Activated T-cell treated with anti-CD3 and anti-CD28 coated beads, Interleukin-2, amount 50 U/mL, for 1 hour (primary cell): ENCODE measurements at places on chromosomes 11 and 22.
A peak's percentile ranks its signal among the peaks of the same experiment; 100 is the strongest.

DNA sequence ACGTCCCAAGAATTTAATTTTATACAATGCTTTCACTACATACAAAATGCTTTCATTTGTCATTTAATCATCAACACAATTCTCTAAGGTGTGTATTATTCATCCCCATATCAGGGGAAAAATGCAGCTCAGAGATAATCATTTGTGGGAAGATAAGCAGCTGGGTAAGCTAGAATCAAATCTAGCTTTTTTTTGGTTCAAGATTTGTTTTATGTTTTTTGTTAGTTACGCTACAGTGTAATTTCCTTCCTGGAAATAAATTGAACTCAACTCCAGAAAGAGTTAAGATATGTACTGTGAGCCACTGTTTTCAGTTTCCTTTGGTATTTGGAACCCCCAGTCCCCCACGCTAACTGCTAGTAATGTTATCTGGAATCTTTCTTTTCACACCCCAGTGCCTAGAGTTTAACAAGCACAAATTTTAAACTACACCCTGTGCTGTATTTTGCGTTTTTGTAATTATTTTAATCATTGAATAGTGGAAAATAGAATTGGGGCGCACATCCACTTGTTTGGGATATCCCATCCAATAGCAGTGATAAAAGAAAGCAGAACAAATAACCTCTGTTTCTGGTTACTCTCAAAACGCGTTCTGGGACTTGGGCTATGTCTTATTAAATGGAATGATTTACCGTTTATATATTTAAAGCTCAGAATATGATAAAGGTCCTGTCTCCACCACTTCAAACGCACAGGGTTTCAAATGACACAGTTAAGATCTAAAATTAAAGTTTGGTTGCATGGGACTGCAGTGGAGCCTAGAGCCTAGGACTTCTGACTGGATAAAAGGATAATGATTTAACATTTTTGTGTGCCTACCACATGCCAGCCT, 2.1 kb upstream of the HSPA8 start:
- no peak for DNase-seq

GRCh38 chr22:22507743-22508273, 734 bp downstream of the ZNF280B start:
- no peak for DNase-seq

GRCh38 chr11:121741761-121742361, 289.1 kb upstream of the SORL1-AS1 start:
- no peak for DNase-seq

DNA sequence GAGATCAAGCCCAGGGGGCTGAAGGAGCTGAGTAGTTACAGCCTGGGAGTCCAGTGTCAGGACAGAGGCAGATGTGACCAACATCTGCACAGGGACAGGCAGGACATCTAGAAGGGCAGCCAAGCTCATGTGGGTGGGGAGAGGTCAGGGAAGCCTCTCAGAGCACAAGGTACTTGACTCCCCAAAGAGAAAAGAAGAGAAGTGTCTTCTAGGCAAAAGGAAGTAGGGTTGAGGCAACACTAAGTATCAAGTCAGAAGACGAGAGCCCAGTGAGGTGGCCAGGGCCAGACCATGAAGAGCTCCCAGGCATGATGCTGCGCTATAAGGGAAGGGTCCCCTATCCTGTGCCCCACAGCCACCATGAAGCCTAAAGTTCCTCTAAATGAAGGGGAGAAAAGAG, 21.5 kb downstream of the RPL27A start:
- DNase-seq: no peak

- peak; percentile 76 for DNase-seq
These were observed at the start of gene TRIM3 for GRCh38 chr11:6473451-6474412. Gene TRIM3, minus strand, starts transcription at chr11:6473941. Its CDS starts 8,246 bp downstream, at chr11:6465695.

DNA sequence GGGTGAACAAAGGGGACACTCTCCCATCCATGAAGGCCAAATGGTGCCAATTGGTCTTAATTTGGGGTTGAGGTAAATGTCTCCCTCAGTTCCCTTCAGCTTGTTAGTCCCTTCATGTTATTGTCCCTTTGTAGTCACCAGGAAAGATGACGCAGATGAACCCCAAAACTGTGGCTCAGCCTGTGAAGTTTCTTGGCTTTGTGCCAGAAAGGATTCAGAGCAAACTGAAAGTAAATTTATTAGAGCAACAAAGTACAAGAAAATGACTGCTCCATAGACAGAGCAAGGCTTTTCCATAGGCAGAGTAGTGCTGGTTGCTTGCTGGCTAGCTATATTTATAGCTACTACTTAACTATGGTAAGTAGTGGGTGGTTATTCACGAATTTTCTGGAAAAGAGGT, 16.7 kb downstream of the OR4C3 start:
- DNase-seq: no peak

DNA sequence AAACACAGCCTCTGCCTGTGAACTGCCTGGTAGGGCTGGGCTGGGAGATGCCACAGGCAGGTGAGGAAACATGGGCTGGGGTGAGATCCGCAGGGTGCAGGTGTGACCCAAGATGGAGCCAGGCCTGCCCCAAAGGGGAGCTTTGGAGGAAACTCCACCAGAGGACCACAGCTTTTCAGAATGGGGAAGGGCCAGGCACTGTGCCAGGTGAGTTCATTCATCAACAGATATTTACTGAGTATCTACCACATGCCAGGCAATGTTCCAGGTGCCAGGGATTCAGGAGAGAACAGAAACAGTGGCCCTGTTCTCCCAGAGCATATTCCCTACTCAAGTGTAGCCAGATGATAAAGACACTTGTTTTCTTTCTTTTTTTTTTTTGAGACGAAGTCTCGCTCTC, 11.2 kb downstream of the RTN4RL2 start:
- no peak for DNase-seq

DNA sequence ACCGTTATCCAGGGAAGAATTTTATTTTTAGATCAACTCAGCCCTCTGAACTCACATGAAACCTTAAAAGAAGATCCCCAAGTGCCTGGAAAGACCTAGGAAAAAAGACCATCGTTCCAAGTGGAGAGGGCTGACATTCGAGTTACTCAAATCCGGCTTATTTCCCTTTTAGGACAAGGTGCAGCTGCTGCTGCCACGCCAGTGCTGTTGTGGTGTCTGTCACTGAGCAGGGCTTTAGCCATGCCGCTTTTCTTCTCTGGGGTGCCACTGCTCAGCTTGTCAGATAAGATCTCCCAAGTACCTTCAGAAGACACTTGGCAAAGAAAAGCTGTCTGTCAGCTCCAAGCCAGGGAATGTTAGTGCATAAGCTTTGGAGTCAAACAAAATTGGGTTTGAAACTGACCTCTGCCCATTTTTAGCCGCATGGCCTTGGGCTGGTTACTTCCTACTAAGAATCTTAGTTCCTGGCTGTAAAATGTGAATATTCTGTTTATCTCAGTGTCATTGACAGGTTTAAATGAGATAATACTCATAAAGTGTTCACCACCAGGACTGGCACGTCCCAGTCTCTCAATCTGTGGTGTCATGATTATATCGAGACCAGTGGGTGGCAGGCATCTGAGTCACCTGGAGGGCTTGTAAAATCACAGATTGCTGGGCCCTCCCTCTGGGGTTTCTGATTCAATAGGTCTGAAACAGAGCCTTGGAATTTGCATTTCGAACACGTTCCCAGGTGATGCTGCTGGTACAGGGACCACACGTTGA, 117.5 kb downstream of the PKNOX2 start:
- DNase-seq: no peak

GRCh38 chr22:44449061-44449682, 48.9 kb downstream of the RTL6 start:
- DNase-seq: no peak

GRCh38 chr11:119717839-119718534, 11.0 kb downstream of the NECTIN1 start:
- no peak for DNase-seq

- no peak for DNase-seq
These were observed 521.6 kb downstream of the BRD1 start for GRCh38 chr22:49305966-49306631.

- no peak for DNase-seq
These were observed 15.9 kb downstream of the ARFGAP2 start for GRCh38 chr11:47160753-47161133.

DNA sequence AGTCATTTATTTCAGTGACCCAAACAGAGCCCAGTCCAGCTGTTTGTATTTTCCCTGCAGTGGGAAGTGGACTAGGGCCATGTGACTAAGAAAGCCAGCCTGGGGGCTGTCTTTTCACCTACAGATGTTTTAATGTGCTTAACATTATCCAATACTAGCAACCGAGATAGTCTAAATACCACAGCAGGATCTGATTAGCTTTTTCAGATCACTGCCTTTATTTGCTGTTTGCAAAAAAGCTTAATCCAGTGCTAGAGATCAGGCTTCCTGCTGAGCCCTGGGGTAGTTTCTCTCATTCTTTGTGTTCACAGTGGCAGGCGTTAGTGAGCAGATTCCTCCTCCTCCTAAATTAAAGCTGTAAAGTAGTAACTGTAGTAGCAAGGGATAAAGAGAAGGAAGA, 35.0 kb downstream of the ZC3H12C start:
- DNase-seq: no peak

DNA sequence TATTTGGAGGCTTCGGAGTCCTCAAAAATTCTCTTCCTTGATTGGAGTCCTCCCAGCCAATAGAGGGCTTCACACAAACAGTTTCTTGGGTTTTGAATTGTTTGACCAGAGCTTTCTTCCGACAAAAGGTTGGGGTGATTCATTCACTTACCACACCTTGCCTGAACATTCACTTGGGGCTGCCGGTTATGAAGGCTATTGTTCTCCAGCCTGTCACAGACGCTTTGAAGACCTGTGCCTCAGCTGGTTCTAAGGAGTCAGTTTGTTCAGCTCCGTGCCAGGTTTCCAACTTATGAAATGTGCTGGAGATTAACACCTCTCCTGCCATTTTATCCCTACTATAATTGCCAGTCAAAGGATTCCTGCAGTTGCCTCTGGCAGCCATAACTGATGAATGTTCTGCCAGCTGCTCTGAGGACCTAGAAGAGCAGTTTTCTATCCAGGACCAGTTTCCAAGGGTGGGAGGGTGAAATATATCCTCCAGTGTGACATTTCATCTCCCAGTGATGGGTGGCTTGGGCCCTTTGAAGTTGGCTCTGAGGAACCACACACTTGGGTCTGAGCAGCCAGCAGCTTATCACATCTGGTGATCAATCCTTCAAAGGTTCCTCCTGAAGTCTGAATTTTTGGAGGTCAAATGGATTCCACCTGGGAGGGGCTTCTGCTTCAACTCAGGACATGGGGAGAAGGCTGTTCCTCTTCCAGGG, 31.4 kb downstream of the LIMK2 start:
- no peak for DNase-seq

- no peak for DNase-seq
These were observed 4.8 kb downstream of the TST start for GRCh38 chr22:37014415-37014806.

DNA sequence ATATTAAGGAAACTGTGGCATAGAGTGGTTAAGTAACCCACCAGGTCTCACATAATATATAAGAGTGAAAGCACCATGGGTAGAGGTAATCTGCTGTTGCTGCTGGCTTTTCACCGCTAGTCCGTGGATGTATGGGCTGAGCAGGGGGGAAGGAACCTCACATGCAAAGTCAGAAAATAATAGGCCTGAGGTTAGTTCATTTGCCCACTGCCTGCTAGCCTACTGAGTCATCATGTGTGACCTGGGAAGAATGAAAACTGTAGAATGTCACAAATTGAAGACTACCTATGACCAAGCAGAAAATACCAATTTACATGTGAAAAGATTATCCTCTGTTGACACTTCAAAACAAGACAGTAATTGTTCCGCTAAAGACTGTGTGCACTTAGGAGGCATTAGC, 560.1 kb upstream of the FAT3 start:
- DNase-seq: no peak

DNA sequence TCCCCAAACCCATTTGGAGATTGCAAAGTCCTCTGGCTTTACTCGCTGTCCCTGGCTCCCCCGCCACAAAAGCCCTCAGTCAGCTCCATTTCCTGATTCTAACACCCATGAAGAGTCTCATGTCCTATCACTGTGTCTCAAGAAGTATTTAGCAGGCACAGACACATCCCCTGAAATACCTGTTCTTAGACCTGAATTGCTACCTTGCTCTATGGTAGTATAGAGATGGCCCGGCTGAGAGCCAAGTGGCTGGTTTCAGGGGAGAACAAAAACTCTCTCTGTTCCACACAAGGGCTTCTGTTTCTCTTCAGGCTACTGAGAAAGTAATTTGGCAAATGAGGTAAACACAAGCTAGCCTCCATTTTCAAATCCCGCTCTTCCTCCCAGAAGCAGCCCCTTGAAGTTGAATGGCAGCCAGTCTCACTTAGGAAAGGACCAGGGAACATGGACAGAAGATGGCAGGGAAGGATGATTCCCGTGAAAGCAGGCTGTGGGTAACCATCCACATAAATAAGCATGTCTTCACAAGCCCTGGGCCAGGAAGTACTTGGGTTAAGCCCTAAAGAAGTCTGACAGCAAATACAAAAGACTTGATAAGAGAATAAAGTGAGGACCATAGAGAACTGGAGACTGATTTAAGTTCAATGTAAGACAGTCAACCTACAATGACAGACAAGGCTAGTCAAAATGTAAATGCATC, 137.8 kb downstream of the C11orf58 start:
- no peak for DNase-seq

DNA sequence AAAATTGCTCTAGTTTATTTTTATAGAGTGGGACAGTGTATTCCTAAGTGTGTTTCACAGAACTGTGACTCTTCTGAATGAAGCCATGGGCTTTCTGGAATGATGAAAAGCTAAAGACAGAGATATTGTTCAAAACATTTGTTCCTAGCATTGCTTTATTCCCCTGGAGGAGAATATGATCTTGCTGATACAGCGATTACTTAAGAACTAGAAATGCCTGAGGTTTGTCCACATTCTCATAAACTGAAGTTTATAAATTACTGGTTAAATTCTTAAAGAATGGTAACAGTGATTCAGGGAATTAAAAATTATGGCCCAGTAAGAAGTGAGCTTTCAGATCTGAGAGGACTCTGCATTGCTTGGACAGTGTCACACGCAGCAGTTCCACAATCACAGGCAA, 690.3 kb downstream of the FAM181B start:
- no peak for DNase-seq

- DNase-seq: no peak
These were observed 102.0 kb upstream of the HSD17B12 start for GRCh38 chr11:43578346-43579170.

DNA sequence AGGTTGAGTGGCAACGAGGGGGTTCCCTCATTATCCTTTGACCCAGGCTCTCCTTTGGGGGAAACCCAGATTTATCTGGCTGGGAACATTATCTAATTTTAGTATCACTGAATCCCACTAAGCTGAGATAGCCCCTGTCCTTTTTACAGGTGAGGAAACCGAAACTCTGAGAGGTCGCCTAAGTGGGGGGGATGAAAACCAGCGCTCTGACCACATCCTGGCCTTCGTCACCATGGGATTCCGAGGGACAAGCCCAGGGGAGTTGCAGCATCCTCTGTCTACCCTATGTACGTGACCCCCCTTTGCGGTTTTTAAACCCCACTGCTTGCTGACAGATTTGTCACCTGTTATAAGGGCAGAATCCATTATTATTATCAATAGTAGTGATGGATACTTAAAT, 61.0 kb downstream of the ISX start:
- DNase-seq: no peak

DNA sequence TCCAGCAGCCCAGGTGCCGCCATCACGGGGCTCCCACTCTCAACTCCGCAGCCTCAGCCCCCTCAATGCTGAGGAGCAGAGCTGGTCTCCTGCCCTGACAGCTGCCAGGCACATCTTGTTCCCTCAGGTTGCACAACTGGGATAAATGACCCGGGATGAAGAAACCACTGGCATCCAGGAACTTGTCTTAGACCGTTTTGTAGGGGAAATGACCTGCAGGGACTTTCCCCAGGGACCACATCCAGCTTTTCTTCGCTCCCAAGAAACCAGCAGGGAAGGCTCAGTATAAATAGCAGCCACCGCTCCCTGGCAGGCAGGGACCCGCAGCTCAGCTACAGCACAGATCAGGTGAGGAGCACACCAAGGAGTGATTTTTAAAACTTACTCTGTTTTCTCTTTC, at the start of gene SAA1:
Gene SAA1, plus strand, starts transcription at position 316 of the 400 bp plus-strand sequence. CDS start 624 bp downstream, outside the sequence.
- no peak for DNase-seq

GRCh38 chr11:31780480-31780971, 30.6 kb downstream of the PAX6 start:
- no peak for DNase-seq
